ENCODE measurements at places on chromosomes 7 and 10. TPM values are rescaled to one million over a fixed set of nuclear protein-coding genes. Genes with fewer than 3 reads are reported as not detected.

DNA sequence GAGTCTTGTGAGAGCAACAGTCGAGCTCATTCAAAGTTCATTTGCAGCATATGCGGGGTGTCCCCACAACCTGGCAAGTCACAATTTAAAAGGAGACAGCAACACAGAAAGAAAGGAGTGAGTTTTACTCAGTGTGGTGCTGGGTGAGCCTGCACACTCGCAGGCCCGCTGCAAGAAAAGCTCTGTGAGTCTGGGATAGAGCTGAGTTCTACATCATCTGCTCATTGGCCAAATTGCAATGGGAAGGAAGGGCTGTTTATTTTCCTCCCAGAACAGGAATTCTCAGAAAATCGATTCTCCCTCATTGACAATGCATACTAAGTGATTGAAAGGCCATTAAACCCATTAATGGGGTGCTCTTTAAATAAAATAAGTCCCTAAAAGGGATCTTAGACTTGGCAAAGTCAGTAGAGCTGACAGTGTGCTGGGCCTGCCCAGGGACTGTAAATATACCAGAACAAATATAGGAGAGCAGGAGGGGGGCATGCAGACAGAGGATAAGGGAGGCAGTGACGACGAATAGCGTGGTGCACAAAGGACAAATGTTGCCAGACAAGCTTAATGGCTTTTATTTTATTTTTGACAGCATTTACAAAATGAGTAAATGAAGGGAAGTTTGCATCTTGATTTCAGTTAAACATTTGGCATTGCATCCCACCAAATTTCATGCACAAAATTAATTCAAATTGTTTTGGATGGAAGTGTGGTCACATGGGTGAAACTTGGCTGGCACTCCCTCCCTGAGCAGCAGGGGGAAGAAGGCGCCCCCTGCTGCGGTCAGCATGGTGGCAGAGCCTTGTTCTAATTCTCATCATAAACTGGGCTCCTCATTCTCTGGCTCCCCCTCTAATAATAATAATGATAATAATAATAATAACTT lies 215.7 kb downstream of the SNX10 start:
- DNase-seq, result no peak
- H3K4me1 ChIP-seq, result no peaks in the 10 kb centered on the region
- peaks cover 10% of the 10 kb centered on the region for H3K27me3 ChIP-seq
- H3K4me3 ChIP-seq, result no peak overlapping the region
- no peak overlapping the region for H3K27ac ChIP-seq

SLC18A3 gene
- not detected for polyA plus RNA-seq

GRCh38 chr7:50657912-50658311 lies 92.7 kb upstream of the DDC start:
- peaks cover 1% of the 10 kb centered on the region for H3K4me1 ChIP-seq
- peaks cover 22% of the 10 kb centered on the region for H3K27me3 ChIP-seq
- DNase-seq, result no peak
- H3K27ac ChIP-seq, result no peak overlapping the region

DNA sequence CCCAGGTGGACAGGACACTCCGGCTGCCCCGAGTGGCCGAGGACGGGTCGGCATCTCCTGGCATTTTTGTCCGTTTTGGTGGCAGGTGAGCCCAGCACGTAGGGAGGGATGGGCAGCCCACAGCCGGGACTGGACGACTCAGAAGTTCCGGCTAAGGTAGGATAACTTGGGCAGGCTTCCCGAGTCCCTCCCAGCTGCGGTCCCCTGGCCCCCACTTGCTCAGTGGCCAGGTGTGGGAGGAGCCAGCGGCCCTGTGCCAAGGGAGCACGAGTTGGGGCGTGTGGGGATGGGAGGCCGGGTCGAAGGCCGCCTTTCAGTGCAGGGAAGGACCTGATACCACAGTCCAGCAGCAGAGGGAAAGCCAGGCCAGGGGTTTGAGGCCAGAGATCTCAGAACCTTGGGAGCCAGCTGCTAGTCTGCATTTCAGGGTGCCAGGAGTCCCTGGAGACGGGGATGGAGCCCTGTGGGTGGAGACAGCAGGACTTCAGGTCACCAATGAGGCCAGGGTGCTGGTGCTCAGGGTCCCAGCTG lies 58.5 kb downstream of the PWWP2B start:
- H3K27me3 ChIP-seq, result peaks cover 9% of the 10 kb centered on the region
- H3K27ac ChIP-seq, result no peak overlapping the region
- peaks cover 16% of the 10 kb centered on the region for H3K4me1 ChIP-seq
- no peak for DNase-seq
- H3K36me3 ChIP-seq, result no peaks in the 10 kb centered on the region

- H3K27ac ChIP-seq, result no peak overlapping the region
- no peaks in the 10 kb centered on the region for H3K36me3 ChIP-seq
- DNase-seq, result no peak
- H3K27me3 ChIP-seq, result no peaks in the 10 kb centered on the region
- no peak overlapping the region for H3K4me3 ChIP-seq
Observed at GRCh38 chr10:131575877-131576276, 264.4 kb upstream of the TCERG1L start.

- no peak for DNase-seq
- H3K4me1 ChIP-seq, result no peaks in the 10 kb centered on the region
- no peak overlapping the region for H3K4me3 ChIP-seq
- H3K36me3 ChIP-seq, result no peaks in the 10 kb centered on the region
Observed at GRCh38 chr10:126235091-126235978, 152.9 kb downstream of the ADAM12 start.

GRCh38 chr7:142412551-142413193 lies 154.8 kb upstream of the PRSS58 start:
- H3K4me3 ChIP-seq, result no peak overlapping the region
- no peaks in the 10 kb centered on the region for H3K27me3 ChIP-seq
- peak; percentile 60 for DNase-seq
- H3K36me3 ChIP-seq, result no peaks in the 10 kb centered on the region

ODAD2 gene
- 0.01 TPM for polyA plus RNA-seq

DNA sequence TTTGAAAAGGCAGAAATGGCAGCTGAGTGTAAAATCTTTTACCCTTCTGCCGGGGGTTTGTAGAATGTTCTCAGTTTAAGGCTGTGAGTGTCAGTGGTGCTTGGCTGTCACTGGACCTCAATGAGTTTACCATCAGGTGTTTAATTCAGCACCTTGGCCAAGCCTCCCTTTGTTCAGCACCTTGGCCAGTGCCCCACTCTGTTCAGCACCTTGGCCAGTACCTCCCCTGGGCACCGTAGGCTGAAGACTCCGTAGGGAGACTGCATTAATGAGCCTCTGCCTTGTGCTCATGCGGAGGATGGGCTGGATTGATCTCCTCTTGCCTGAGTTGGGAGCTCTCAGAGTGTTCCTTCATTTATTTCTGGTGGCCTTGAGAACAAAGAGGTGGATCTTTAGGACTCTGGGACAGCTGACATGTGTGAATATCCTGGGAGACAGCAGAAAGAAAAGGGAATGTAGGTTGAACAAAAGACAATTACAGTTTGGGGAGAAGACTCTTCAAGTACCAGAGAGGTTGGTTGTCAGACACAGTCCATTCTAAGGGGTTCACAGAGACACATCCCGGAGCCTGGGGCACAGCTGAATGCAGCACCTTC lies 1.6 kb downstream of the FAM24A start:
- no peak overlapping the region for H3K27ac ChIP-seq
- no peaks in the 10 kb centered on the region for H3K36me3 ChIP-seq
- no peaks in the 10 kb centered on the region for H3K4me1 ChIP-seq
- no peak overlapping the region for H3K4me3 ChIP-seq
- no peaks in the 10 kb centered on the region for H3K27me3 ChIP-seq
- peak; percentile 5 for DNase-seq

- no peaks in the 10 kb centered on the region for H3K4me1 ChIP-seq
- no peak overlapping the region for H3K4me3 ChIP-seq
- no peak for DNase-seq
Observed at GRCh38 chr10:48194830-48195229, 79.7 kb downstream of the FRMPD2 start.

DNA sequence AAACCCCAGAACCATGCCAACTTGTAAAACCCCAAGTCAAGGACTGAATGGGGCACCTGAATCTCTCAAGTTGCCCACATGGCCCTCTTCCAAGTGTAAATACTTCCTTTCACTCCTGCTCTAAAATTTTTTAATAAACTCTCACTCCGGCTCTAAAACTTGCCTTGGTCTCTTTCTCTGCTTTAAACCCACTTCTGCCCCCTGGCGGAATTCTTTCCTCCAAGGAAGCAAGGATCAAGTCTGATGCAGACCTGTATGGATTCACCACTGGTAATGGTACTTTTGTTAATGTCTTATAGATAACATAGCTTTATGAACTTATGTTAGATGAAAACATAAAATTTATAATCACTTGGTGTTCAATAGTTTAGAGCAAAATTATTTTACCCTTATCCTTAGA lies 33.8 kb downstream of the SLC16A9 start:
- peaks cover 36% of the 10 kb centered on the region for H3K4me1 ChIP-seq
- no peak overlapping the region for H3K27ac ChIP-seq
- H3K4me3 ChIP-seq, result no peak overlapping the region

SPDYE11 gene
- not detected for polyA plus RNA-seq

ZNF800 gene
- polyA plus RNA-seq, result 11.4 TPM

MYO3A gene
- not detected for polyA plus RNA-seq

PAPOLB gene
- polyA plus RNA-seq, result not detected

- H3K4me1 ChIP-seq, result no peaks in the 10 kb centered on the region
- H3K36me3 ChIP-seq, result no peaks in the 10 kb centered on the region
- H3K4me3 ChIP-seq, result no peak overlapping the region
- no peaks in the 10 kb centered on the region for H3K27me3 ChIP-seq
- H3K27ac ChIP-seq, result no peak overlapping the region
Observed at GRCh38 chr10:9535744-9536143, 1481.3 kb downstream of the GATA3 start.

CALY gene
- not detected for polyA plus RNA-seq

DNA sequence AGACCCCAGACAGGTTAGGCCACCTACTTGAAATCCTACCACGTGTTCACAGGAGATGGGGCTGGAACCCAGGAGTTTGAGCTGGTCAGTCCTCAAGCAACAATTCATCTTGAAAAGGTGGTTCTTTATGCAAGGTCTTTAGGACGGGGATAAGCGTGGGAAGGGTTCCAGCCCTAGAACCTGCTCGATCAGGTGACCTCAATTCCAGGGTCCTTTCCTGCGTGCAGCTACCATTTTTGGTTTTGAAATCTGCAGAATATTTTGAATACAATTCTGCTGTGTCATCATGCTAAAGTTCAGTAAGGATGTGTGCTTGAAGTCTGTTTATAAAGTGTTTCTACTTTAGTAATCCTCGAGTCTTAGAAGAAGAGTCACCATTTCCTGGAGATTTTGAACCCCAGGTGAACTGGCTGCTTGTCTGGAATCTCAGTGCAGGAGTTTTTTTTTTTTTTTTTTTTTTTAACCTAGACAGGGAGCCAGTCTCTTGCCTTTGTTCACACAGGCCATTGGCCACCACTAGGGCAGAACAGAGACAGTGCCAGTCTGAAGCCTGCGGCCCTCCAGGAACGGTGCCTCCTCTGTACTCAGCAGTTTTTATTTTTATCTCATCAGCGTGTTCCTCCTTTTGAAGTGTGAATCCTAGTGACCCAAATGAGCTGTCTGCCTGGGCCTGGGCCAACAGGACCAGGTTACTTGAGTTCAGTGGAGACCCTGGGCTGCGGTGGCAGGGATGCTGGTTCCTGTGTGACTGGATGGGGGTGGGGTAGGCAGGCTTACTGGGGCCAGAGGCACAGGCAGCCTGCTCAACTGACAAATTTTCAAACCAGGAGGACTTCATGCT lies 54.6 kb downstream of the EEPD1 start:
- H3K27me3 ChIP-seq, result no peaks in the 10 kb centered on the region
- no peaks in the 10 kb centered on the region for H3K4me1 ChIP-seq
- no peak overlapping the region for H3K4me3 ChIP-seq
- DNase-seq, result no peak
- H3K27ac ChIP-seq, result no peak overlapping the region

MPP7 gene
- polyA plus RNA-seq, result 6.5 TPM

DNA sequence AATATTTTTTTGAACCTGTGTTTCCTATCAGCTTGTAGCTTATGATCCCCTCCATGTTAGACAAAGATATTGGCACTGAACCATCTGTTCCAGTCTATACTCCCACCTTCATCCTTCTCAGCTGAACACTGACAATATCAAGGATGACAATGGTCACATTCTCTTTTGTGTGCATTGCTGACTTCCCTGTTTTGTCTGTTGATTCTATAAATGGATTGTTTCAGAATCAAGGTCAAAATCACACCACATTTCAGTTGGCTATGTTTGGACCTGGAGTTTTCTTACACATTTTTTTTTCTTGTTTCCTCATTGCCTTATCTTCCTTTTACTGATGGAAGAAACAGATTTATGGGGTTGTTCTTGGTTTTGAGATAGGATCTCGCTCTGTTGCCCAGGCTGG lies 11.3 kb upstream of the SMURF1 start:
- no peaks in the 10 kb centered on the region for H3K36me3 ChIP-seq
- H3K27me3 ChIP-seq, result no peaks in the 10 kb centered on the region
- no peak for DNase-seq
- H3K4me1 ChIP-seq, result no peaks in the 10 kb centered on the region
- H3K4me3 ChIP-seq, result no peak overlapping the region
- H3K27ac ChIP-seq, result no peak overlapping the region

ANLN gene
- polyA plus RNA-seq, result 55.6 TPM

DNA sequence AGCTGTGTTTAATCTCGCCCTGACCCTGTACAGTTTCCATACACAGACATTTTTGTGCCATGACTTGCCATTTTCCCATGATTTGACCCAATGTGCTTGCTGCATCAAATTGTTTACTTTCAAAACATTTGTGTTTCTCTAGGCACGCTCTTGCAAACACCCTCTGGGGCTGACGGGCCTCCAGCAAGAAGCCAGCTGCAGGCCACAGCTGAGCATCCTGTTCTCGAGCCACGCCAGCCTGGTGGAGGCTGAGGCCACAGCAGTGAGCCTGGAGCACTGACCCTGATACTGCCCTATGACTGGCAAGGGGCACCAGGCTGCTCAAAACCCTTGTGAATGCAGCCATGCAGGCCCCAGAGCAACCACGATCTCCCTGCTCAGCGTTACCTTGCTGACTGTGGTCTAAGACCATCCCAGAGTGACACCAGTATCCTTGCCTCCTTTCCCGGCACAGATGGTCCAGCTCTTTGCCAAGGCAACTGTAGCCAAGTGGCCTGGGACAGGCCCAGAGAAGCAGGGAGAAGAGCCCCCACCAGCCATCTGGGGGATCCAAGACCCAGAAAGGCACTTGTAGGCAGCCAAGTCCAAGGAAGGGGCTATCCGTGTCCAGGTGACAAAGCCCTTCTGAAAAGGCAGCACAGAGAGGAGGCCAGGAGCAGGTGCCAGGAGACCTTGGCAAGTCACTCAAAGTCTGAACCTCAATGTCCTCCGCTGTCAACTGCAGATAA lies 78.5 kb downstream of the OAT start:
- no peak overlapping the region for H3K4me3 ChIP-seq
- no peaks in the 10 kb centered on the region for H3K27me3 ChIP-seq
- peak overlapping the region; percentile 11 for H3K27ac ChIP-seq
- no peaks in the 10 kb centered on the region for H3K36me3 ChIP-seq
- DNase-seq, result no peak

PDK4 gene
- not detected for polyA plus RNA-seq

GRCh38 chr10:2207246-2207922 lies 470.1 kb upstream of the ADARB2 start:
- no peaks in the 10 kb centered on the region for H3K4me1 ChIP-seq
- H3K36me3 ChIP-seq, result no peaks in the 10 kb centered on the region
- no peaks in the 10 kb centered on the region for H3K27me3 ChIP-seq
- no peak overlapping the region for H3K4me3 ChIP-seq
- DNase-seq, result no peak

PPP1R17 gene
- not detected for polyA plus RNA-seq

ANXA8L1 gene
- 686 TPM for polyA plus RNA-seq

LRIT1 gene
- not detected for polyA plus RNA-seq

Data from keratinocyte (primary cell).